ENCODE measurements at places on chromosomes 16 and 17. TPM values are rescaled to one million over a fixed set of nuclear protein-coding genes. Genes with fewer than 3 reads are reported as not detected.

CCL1 gene
- 9.5 TPM for total RNA-seq

AKAP1 gene
- total RNA-seq = 37.7 TPM

SCIMP gene
- not detected for total RNA-seq

KAT7 gene
- 80.8 TPM for total RNA-seq

Data from T-helper 2 cell treated with Interferon-gamma antibody and Interleukin-4, amounts not matched to agents 100 ng/mL and 5 ng/mL, for 36 hours (primary cell).